ENCODE measurements at places on chromosomes 7 and 10. TPM values are rescaled to one million over a fixed set of nuclear protein-coding genes. Genes with fewer than 3 reads are reported as not detected.

DNA sequence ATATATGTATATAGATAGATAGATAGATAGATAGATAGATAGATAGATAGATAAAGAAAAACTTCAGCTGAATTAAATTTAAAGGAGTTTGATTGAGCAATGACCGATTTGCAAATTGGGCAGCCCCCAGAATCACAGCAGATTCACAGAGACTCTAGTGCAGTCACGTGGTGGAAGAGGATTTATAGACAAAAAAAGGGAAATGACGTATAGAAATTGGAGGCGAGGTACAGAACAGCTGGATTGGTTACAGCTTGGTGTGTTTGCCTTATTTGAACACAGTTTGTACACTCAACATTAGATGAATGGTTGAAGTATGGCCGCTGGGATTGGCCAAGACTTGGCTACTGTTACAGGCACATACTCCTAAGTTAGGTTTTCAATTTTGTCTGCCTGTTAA lies 8.2 kb upstream of the PODXL start:
- no peak for DNase-seq

DNA sequence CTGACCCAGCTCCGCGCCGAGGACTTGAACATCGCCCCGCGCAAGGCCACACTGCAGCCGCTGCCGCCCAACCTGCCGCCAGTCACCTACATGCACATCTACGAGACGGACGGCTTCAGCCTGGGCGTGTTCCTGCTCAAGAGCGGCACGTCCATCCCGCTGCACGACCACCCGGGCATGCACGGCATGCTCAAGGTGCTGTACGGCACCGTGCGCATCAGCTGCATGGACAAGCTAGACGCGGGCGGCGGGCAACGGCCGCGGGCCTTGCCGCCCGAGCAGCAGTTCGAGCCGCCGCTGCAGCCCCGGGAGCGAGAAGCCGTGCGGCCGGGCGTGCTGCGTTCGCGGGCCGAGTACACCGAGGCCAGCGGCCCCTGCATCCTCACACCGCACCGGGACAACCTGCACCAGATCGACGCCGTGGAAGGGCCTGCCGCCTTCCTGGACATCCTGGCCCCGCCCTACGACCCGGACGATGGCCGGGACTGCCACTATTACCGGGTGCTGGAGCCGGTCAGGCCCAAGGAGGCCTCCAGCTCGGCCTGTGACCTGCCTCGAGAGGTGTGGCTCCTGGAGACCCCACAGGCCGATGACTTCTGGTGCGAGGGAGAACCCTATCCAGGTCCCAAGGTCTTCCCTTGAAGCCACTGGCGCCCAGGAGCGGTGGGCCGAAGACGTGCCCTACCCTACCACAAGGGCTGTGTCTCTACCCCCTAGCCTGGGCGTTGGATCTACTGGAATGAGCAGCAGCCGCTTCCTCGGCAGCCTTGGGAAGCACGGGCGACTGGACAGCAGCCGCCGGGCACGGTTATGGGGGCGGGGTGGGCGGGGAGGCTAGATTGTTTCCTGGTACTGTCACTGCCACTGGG lies 945 bp downstream of the ADO start:
- peak; percentile 70 for DNase-seq

DNA sequence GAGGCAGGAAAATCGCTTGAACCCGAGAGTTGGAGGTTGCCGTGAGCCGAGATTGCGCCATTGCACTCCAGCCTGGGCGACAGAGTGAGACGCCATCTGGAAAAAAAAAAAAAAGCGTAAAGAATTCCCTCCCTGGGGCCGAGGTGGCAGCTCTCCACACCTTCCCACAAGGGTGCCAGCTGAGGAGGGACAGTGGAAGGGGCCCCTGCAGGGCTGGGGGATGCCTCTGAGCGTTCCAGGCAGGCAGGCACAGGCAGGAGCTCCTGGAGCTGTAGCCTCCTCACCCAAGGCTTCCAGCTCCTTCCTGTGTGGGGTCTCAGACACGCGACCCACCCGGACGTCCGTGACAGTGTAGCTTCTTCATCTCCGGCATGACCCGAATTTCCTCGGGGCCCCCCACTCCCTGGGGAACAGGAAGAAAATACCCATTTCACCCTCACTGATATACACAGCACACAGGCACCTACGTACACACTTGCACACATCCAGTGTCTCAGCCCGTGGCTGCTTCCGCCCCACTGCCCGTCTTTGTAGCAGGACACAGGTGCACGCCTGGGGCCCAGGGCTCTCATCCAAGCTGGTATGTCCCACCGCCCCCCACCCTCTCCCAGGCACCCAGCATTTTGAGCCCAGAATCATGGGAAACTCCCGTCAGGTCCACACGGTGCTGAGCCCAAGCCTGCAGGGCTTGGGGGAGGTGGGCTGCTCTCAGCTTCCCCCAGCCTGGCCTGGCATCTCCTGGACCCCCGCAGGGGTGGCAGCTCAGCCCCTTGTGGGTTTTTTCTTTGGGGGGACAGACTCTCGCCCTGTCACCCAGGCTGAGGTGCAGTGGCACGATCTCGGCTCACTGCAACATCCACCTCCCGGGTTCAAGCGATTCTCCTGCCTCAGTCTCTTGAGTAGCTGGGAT lies 25.7 kb downstream of the GRIFIN start:
- no peak for DNase-seq

DNA sequence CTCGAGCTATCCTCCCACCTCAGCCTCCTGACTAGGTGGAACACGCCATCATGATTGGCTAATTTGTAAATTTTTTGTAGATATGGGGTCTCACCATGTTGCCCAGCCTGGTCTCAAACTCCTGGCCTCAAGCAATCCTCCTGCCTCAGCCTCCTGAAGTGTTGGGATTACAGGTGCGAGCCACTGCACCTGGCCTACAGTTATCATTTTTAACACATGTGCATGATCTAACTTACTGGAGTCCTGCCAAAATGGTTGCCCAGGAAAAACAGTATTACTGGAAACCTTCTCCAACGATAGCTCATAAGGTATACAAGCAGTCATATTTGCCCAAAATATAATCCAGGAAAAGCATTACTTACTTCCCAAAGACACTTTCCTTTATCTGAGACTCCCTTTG lies 20.2 kb downstream of the MRPL32 start:
- DNase-seq: no peak

DNA sequence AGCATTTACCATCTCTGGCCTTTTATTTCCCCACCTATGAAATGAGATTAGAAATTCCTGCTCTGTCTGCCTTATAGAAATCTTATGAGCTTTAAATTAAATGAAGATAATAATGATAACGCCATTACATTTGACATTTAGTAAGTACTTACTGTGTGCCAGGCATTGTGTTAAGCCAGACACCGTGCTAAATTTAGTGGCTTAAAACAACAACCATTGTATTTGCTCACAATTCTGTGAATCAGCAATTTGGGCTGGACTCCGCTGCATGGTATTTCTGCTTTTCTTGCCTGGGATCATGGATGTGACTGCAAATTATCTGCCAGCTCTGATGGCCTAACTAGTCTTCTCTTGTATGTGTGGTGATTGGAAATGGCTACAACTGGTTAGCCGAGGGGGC lies 56.4 kb upstream of the CCDC6 start:
- DNase-seq: no peak

- no peak for DNase-seq
Measured at GRCh38 chr10:24518411-24518810, 205.3 kb downstream of the ARHGAP21 start.

GRCh38 chr10:26528715-26529393 lies 90.7 kb downstream of the APBB1IP start:
- DNase-seq: no peak

DNA sequence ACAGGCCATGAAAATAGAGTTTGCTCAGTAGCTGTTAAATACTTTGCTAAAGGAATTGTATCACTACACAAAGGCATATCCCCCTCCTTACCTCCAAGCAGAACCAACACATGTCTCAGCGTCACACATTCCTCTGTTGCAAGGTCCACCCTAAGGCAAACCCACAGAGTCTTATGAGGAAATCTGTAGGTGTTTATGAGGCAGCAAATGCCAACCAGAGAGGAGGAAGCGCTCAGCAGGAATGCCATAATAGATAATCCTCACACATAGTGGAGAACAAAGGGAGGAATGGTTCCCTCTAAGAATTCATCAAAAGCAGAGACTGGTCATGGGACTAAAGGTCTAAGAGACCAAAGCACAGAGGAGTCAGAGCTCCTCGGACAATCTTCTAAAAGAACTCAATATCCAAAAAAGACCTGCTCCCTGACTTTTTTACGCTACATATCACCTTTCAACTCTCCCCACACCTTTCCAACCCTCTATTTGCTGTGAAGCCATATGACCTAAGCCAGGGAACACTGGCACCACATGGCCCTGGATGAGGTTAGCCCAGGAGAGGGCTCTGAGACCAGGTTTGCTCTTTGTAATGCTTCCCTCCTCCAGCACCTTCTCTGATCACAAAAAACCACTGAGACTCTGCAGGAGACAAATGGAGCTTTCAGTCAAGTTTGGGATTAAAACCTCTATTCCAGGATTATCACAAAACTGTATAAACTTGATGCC lies 7.3 kb downstream of the SLC25A13 start:
- no peak for DNase-seq

DNA sequence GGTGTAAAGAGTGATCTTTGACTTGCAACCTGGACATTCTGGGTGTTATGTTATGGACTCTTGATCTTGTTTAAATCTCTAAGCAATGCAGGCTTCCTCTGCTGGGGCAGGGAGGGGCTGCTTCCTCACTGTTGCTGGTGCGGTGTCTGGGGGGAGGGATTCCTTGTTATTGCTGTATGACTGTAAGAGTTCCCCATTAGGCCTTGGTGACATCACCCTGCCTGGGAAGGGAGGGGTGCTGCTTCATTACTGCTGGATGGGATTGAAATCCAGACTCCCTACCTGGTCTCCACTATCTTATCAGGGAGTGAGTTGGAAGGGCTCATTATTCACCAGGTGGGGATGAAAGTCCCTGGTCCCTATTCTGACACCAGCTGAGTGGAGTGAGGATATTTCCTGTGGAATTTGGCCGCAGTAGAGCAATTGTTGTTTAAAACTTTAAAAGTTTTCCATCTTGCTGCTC lies 8.8 kb downstream of the OGDH start:
- peak; percentile 75 for DNase-seq

Gene ACSM6
- not detected for polyA plus RNA-seq

Gene CAV2
- polyA plus RNA-seq: 4.6 TPM

Gene ATXN7L1
- 10.1 TPM for polyA plus RNA-seq

Gene SGPL1
- 6.0 TPM for polyA plus RNA-seq

Gene GIMAP7
- 42.9 TPM for polyA plus RNA-seq

Gene VAX1
- not detected for polyA plus RNA-seq
